ENCODE measurements at places on chromosomes 3 and 15.

DNA sequence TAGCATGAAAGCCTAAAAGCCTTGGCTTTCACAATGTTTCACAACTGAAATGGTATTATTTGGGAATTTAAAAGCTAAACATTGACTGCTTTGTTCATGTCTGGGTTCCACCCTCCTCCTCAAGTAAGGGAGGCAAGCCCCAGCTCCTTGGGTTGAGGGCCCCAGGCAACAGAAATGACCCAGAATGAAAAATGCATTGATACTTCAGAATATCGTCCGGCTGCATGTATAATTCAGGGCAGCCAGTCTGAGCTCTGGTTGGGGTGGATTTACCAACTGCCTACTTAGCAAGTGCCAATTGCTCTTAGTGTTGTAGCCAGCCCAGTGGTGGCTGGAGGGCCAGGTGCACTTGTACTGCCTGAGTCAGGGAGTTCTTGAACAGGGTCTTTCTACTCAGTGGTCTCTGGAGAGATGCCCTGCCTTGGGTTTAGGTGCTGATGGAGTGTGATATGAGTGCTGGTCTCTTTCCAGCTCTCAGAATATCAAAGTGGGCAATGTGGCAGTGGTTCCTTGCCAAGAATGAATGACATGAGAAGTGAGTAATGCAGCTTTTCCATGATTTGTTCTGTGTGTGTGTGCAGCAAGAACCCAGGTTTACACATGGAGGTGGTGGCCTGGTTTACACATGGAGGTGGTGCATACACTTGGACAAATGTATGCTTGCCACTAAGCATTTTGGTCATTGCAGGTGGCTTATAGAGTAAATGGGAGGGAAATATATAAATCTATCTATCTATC lies 40.9 kb upstream of the ADAMTSL3 start:
- DNase-seq = no peak

DNA sequence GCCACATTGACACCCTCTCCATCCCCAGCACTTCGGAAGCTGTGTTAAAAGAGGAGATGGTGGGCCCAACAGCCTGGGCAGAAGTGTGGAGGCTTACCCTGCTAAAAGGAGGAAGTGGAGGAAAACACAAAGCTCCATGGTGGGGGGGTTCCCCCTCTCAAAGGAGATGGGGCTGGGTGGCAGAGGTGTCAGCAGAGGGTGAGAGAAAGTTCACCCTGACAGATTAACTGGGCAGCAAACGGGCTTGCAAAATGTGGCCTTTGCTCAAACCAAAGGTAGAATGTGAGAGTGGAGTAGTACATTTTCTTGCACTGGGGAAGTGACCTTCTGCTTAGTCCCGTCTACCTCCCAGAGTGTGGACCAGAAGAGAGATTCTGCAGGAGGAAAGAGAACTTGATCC lies 44.7 kb downstream of the MYO1E start:
- DNase-seq = no peak

- no peak for DNase-seq
Measured at GRCh38 chr3:197775317-197775716, 15.7 kb upstream of the LRCH3 start.

- DNase-seq = no peak
Measured at GRCh38 chr15:85718271-85718971, 76.3 kb downstream of the KLHL25 start.

- DNase-seq = no peak
Measured at GRCh38 chr15:88331291-88331690, 74.8 kb upstream of the NTRK3 start.

DNA sequence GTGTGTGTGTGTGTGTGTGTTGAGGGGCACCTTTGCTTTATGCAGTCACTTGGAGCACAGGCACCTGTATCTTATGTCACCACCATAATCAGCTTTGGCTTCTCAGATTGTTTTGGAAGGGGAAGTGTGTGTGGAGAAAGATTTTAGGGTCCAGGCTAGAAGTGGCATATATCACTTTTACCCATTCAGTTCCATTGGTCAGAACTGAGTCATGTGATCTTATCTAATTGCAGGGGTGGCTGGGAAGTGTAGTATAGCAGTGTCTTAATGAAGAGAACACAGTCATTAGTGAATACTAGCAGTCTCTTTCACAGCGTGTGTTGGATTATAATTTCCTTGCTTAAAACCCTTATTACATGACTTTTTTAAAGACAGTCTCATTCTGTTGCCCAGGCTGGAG lies 20.6 kb downstream of the NCK1 start:
- DNase-seq = no peak

DNA sequence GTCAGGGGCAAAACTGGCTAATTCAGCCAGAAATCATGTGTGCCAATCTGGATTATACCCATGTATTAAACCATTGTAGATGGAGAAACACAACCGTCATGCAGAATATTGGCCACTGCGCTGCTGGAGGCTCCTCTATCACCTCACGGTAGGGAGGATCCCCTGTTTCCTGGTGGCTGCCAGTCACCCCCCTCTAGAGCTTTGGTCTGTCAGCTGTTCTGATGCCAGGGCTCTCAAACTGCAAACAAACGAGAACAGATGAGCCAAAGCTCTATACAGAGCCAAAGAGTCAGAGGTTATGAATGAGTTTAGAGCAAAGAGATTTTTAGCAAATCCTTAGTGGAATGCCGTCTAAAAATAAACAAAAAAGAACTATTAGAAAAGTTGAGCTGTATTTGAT lies 62.5 kb downstream of the IL20RB start:
- DNase-seq = no peak

DNA sequence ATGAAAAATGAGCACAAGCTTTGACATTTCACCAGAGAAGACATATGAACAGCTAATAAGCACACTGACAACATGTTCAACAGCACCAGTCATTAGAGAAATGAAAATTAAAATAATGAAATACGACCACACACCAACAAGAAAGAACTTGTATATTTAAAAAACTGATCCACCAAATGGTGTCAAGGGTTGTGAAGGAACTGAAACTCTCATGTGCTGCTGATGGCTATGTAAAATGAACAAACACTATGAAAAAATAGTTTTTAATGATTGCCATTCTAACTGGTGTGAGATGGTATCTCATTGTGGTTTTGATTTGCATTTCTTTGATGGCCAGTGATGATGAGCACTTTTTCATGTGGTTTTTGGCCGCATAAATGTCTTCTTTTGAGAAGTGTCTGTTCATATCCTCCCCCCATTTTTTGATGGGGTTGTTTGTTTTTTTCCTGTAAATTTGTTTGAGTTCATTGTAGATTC lies 193.8 kb downstream of the SCAPER start:
- DNase-seq = no peak

DNA sequence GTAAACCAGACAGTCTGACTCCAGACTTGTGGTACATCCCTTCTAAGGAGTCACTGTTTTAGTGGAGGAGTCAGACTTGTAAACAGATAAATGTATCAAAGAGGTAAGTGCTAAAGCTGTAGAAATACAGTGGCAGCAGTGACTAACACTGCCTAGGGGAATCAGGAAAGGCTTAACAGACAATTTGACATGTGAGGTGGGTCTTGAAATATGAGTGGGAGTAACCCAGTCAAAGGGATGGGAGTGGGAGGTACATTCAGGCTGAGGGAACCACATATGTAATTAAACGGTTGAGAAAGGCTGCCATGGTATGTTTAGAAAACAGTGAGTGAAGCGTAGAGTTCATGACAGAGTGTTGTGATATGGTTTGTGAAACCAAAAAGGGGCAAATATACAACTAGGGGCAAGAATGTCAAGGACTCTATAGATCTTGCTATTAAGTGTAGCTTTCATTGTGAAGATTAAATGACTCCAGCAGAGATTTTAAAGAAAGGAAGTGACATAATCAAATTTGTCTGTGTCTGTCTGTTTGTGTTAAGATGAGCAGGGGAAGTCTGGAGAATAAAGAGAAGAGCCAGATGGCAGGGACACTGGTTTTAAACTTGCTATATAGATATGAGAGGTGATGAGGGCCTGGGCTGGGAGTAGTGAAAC lies 11.2 kb upstream of the ALCAM start:
- DNase-seq = no peak

DNA sequence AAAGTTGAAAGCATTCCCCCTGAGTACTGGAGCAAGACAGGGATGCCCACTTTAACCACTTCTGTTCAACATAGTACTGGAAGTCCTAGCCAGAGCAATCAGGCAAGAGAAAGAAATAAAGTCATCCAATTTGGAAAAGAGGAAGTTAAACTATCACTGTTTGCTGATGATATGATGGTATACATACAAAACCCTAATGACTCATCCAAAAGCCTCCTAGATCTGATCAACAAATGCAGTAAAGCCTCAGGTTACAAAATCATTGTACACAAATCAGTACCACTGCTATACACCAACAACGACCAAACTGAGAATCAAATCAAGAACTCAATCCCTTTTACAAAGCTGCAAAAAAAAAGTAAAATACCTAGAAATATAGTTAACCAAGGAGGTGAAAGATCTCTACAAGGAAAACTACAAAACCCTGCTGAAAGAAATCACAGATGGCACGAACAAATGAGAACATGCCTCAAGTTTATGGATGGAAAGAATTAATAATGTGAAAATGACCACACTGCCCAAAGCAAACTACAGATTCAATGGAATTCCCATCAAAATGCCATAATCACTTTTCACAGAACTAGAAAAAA lies 40.3 kb downstream of the RPL39L start:
- DNase-seq = no peak

- DNase-seq = no peak
Measured at GRCh38 chr15:21267671-21268395, 172.5 kb downstream of the POTEB3 start.

DNA sequence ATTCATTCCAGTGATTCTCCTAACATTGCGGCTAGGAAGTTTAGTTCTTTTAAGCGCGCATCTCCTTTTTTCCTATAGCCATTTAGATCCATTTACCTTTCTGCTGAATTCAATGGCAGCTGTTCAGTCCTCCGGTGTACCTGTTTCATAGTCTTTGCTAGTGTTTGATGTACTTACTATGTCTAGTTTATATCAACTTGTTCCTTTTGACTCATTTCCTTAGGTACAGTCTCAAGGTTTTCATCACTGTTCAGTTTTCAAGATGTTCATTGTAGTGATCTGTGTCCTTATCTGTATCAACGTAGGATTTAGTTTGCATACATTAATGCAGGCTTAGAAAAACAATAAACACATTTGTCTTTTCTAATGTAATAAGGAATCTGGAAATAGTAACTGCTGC lies 59.0 kb upstream of the MBNL1 start:
- no peak for DNase-seq

DNA sequence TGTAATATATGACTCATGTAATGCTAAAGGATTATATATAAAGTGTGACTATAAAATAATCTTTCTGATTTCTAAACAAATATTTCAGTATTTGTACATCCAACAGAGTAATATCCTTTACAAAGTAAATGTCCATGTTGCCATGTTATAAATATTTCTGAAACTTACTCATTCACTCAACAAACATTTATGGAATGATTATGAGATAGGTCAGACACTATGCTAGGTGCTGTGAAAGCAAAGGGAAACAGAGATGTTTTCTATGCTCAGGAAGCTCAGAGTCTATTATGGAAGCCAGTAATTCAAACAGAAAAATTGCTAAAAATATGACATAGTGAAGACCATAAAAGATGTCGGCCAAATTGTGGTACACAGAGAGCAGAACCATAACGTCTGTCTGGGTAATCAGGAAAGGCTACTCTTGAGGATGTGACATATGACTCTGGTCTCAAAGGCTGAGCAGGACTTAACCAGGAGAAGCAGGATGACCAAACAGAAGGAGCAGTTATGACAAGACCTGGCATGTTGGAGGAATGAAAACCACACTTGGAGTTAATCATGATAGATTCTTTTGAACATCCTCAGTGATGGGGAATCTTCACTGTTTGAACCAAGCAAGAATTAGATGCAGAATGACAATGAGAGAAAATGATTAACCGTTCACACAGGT lies 39.0 kb upstream of the MYO5C start:
- DNase-seq = no peak

DNA sequence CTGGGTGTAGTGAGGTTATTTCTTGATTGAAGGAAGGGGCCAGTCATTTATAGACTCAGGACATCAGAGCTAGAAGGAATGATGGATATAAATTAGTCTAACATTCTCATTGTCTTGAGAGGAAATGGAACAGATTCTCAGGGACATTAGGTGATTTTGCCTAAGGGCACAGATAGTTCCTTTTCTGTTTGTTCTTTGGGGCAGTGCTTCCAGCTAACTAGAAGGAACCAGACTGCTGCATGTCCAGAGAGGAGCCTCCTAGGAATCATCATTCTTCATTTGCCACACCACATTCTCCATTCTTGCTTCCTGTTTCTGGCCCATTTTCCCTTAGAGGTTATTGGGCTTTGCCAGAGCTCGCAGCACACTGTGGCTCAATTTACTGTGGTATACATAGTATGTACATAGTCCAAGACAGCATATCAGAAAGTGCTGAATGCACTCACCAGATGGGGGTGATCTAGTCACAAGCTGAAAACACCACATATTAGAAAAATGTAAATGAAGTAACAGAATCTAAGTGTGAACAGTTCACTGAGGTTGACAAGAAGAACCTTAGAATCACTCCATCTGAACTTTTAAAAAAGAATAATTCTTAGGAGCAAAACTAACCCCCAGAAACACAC lies 62.7 kb upstream of the MYZAP start:
- DNase-seq = no peak

- DNase-seq = no peak
Measured at GRCh38 chr3:116512931-116513330, 67.6 kb upstream of the LSAMP start.

- DNase-seq = no peak
Measured at GRCh38 chr15:46174122-46174521, 539.3 kb downstream of the SQOR start.

DNA sequence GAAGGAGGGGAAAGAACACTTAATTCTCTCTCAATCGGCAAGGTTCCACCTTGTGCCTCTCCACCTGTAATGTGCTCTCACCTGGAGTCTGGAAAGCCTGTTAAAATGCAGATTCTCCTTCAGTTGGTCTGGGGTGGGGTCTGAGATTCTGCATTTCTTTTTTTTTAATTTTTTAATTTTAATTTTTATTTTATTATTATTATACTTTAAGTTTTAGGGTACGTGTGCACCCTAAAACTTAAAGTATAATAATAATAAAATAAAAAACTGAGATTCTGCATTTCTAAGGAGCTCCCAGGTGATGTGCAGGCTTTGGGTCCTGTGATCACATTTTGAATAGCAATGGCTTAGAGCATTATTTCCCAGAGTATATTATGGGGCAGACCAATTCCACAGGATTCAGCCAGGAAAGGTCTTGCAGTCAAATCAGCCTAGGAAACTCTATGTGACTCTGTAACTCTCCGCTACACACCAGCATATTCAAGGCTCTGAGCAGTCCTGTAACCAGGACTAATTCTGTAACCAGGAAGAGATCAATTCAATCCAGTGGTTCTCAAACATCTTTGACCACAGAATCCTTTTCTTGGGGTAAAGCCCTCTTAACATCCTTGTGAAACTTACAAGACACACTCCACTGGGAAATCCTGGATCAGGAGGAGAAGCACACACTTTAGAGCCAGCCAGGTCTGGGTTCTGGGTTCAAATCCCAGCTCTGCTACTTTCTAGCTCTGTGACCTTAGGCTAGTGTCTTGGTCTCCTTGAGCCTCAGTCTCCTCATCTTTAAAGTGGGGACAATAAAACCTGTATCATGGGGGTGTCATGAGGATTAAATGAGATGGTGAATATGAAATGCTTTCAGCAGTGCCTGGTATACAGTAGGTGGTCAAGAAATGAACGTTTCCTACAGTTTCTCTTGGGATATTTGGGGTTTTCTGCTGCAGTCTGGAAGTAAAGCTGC lies 62.3 kb upstream of the SEC13 start:
- DNase-seq = no peak

GRCh38 chr3:76826861-76827260 lies 213.0 kb upstream of the ROBO2 start:
- no peak for DNase-seq
